Epithelial cell of alveolus of lung (primary cell): ENCODE measurements at places on chromosomes 6 and 20. TPM values are rescaled to one million over a fixed set of nuclear protein-coding genes. Genes with fewer than 3 reads are reported as not detected.

The CNKSR3 gene
- total RNA-seq = 1.8 and 4.5 TPM in 2 replicates

The CLVS2 gene
- under 0.01 TPM in 1 of 2 replicates, not detected in the other for total RNA-seq

The PTGIS gene
- total RNA-seq = 3.6 and 6.3 TPM in 2 replicates

The SMLR1 gene
- total RNA-seq = not detected in 2 replicates

The SLC29A1 gene
- total RNA-seq = 20.0 and 33.6 TPM in 2 replicates

The CST7 gene
- total RNA-seq = not detected in 2 replicates

The CFB gene
- 5.2 and 10.7 TPM in 2 replicates for total RNA-seq

The RAD21L1 gene
- 0.52 and 0.88 TPM in 2 replicates for total RNA-seq

The MEP1A gene
- not detected in 2 replicates for total RNA-seq

The SPACA1 gene
- not detected in 2 replicates for total RNA-seq

The RGS17 gene
- total RNA-seq = 12.4 and 14.4 TPM in 2 replicates

The FOXF2 gene
- 17.8 and 106 TPM in 2 replicates for total RNA-seq

The AGER gene
- total RNA-seq = 0.65 and 7.7 TPM in 2 replicates

The BMP2 gene
- 11.2 and 22.0 TPM in 2 replicates for total RNA-seq

The ARFGEF3 gene
- 0.08 and 0.39 TPM in 2 replicates for total RNA-seq

The IL17A gene
- total RNA-seq = not detected in 2 replicates

The HSPA1L gene
- 0.48 and 0.78 TPM in 2 replicates for total RNA-seq

The BIRC7 gene
- not detected in 2 replicates for total RNA-seq

The RBL1 gene
- total RNA-seq = 5.8 and 6.7 TPM in 2 replicates

The HEY2 gene
- total RNA-seq = not detected in 2 replicates

The ADGRB3 gene
- total RNA-seq = 0.26 and 0.48 TPM in 2 replicates

The FAM83C gene
- not detected in 2 replicates for total RNA-seq

The HLA-DQB2 gene
- total RNA-seq = not detected in 2 replicates

The MRAP2 gene
- total RNA-seq = 0.13 TPM in 1 of 2 replicates, not detected in the other

The GRIK2 gene
- 0.65 and 2.6 TPM in 2 replicates for total RNA-seq

The MAK gene
- 0.24 TPM in 1 of 2 replicates, not detected in the other for total RNA-seq

The CCR6 gene
- total RNA-seq = not detected in 2 replicates

The MCHR2 gene
- not detected in 2 replicates for total RNA-seq

The F13A1 gene
- total RNA-seq = 0.32 TPM in 1 of 2 replicates, not detected in the other

The MAFB gene
- 0.39 and 3.0 TPM in 2 replicates for total RNA-seq

The TREM2 gene
- not detected in 2 replicates for total RNA-seq

The CLPSL2 gene
- not detected in 2 replicates for total RNA-seq

The HLA-DRB5 gene
- not detected in 2 replicates for total RNA-seq

The SRXN1 gene
- total RNA-seq = 47.9 and 70.2 TPM in 2 replicates

The CENPW gene
- 2.2 and 16.4 TPM in 2 replicates for total RNA-seq

The CDH26 gene
- total RNA-seq = not detected in 2 replicates

The DPPA5 gene
- not detected in 2 replicates for total RNA-seq
